ENCODE measurements at places on chromosomes 3 and 15.

DNA sequence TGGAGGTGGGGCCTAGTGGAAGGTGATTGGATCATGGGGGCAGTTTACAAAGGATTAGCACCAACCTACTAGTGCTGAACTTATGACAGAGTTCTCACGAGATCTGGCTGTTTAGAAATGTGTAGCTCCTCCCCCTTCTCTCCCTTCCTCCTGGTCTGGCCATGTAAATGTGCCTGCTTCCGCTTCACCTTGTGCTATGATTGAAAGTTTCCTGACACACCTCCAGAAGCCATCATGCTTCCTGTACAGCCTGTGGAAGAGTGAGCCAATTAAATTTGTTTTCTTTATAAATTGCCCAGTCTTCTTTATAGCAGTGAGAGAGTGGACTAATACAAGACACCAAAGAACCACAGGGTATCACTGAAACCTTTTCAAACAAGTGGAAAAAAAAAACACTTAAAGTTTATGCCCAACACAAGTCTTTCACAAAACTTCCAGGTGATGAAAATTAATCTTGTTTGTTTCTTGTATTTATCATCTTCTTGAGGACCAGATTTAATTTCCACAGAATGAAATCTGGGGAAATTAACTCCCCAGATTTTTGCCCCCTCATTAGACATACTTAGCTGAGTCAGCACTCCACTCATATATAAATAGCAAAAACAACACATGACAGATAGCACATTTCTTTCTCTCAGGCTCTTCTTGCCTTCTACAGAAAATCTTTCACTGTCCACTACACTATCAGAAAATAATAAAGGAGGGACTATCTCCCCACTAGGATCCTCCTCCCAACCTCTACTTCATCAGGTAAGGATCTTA, 847.2 kb downstream of the TUSC7 start:
- no peak for DNase-seq

DNA sequence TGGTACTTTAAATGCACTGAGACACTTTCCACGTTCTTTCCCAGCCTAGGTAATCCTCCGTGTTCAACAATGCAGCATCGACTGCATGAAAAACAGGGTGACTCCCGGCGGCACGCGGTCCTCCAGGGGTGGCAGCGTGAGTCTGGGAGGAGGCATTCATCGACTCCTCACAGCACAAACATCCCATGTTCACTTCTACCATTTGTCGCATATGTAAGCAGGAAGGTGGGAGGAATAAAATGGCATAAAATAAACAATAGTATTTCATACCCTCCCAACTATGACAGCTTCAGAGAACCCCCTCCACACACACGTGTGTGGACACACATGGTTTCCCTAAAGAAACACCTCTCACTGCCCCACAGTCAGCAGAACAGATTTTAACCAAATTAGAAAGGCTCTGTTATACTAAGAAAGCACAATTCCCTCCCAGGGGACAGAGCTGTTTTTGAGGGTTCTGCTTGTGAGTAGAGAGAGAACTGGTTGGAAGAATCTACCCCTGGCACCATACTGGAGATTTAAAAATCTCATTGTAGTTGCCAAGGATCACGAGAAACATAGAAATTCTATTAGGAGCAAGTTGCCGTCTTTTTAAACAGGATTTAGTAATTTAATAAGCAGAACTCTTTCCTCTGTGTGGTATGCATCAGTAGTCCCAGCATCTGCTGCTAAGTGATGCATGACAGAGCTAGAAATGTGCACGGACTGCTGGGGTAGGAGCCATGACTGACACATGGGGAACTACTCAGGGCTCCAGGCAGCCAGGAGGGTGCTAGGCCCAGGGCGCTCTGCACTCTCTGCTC, 6.0 kb downstream of the FAM43A start:
- no peak for DNase-seq

GRCh38 chr3:72306800-72307341, 521.9 kb upstream of the PROK2 start:
- no peak for DNase-seq

- no peak for DNase-seq
Observed at GRCh38 chr3:188230962-188231361, 77.0 kb downstream of the LPP start.

DNA sequence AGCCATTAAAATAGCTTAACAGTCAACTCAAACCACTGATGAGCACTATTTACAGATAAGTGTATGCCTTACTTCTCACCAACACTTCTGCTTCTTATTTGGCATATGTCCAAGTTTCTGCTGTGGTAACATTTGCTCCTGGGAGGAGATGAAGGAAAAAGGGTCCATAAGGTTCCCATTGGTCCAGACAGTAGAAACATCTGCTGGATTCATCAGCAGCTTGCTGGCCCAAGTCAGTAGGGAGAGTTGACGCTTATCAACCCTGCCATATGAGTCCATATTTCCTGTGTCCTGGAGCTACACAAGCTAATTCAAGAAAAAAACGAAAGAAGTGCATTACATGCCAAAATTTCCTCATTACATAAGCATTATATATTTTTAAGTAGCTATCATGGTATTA, 824.5 kb downstream of the CADM2 start:
- DNase-seq, result no peak

- no peak for DNase-seq
Observed at GRCh38 chr3:154729741-154730140, 299.8 kb upstream of the GPR149 start.

GRCh38 chr15:63145426-63145825, 11.9 kb downstream of the RPS27L start:
- DNase-seq, result no peak

DNA sequence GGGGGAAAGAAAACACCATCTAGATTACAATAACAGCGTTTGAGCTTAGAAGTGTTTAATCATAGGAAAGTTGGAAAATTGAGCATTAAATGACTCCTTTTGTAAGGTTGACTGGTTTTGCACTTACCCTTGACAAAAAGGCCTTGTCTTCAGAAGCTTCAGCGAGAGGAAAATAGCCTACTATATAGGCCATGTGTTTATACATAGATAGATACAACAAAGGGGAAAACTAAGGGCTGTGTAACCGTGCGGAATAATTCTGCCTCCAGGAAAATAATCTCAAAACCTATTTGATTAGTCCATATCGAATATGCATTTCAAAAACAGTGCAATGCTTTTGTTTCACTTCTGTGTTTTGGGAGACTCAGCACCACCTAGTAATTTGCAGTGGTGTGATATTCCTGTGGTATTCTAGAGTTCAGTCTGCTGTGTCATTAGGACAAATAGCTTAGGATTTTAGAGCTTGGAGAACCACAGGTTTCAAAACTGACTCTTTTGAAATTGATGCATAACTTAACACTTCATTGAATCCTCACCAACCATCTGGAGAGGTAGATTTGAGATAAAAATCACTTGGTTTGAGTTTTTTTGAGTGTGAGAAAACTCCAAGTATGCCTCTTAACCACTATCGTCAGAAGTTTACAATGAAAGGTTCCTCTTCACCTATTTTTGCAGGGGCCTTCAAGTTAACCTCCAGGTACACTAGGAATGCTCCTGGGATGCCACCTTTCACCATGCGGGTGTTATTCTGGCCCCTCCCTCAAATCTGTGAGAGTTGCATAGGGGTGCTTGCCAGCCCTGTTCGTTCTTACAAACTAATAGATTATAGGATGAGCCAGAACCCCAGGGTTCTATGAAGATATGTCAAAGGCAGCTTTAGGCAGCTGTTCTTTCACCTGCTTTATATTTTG, 1.9 kb downstream of the ARHGAP31 start:
- DNase-seq, result no peak
